ENCODE measurements at places on chromosomes 7 and 10. TPM values are rescaled to one million over a fixed set of nuclear protein-coding genes. Genes with fewer than 3 reads are reported as not detected.

DNA sequence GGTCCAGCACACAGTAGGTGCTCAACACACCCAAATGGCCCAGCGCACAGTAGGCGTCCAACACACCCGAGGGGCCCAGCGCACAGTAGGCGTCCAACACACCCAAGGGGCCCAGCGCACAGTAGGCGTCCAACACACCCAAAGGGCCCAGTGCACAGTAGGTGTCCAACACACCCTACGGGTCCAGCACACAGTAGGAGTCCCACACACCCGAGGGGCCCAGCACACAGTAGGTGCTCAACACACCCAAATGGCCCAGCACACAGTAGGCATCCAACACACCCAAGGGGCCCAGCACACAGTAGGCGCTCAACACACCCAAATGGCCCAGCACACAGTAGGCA, 80.8 kb downstream of the FOXL3 start:
- DNase-seq, result no peak

- DNase-seq, result no peak
These were observed 56.4 kb upstream of the MXI1 start for GRCh38 chr10:110150981-110151380.

DNA sequence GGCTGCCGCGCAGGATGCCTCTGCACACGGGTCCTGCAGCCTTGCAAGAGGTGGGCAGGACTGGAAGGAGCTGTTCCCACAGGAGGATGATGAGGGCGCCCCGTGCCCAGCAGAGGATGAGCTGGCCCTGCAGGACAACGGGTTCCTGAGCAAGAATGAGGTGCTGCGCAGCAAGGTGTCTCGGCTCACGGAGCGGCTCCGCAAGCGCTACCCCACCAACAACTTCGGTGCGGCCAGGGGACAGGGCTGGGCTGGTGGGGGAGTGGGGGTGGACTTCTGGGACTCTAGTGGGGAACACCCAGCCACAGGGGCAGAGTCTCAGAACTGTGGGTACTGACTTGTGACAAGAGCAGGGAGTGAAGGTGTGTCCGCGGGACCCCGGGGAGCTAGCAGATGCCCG, 16.0 kb downstream of the ZFYVE27 start:
- no peak for DNase-seq

DNA sequence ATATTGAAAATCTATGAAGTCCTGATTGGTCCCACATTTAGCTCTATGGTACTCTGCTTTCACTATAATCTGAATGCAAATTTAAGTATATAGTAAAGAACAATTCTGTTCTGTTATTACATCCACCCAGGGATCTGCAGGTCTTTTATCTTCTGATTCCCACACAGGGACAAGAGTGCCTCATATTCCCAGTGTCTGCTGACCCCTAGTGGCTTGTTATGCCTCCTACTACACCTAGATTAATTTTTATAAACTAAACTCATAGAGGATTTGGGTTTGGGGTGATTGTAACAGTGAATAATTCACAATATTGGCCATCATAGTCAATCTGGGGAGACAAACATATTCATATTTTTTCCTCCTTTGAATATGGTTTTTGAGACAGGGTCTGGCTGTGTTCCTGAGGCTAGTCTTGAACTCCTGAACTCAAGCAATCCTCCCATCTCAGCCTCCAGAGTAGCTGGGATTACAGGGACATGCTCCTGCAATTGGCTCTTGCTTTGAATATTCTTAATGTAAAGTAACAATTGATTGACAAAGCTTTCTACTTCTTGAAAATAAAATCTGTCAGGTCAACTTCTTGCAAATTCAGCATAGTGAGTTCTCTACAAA, 282.1 kb downstream of the KCND2 start:
- DNase-seq, result peak; percentile 45

DNA sequence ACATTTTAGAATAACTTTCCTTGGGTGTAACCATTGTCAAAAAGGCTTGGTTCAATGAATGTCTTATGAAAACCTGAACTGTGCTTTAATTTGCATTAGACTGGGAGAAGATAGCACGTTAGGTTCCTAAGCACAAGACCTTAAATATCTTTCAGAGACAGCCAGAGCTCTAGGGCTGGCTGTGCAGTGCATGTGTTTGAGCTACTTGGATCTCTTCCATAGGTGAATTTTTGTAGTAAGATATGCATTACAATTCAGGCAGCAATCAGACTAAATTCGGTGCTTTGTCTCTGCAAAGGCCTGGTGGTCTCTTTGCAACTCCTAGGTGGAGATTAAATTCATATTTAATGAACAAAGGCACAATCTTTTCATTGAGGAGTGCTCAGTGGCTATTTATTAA, 192.0 kb downstream of the ZNF438 start:
- DNase-seq, result no peak

GRCh38 chr10:117004227-117005025, 561 bp downstream of the SHTN1 start:
- peak; percentile 63 for DNase-seq

DNA sequence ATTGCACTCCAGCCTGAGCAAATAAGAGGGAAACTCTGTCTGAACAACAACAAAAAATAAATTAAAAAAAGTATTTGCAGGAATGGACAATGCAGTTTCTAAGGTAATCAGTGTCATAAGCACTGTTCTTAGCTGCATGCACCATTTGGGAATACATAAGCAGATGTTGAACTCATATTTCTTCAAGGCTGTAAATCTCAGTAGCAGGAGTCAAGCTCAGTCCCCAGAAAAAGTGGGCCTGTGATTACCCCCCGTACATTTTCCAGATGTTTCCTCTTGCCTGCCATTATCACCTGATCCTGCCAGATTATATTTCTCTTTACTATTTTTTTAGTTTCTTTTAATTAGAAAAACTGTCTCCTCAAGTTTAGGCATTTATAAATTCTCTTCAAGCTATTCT, 667.6 kb upstream of the ANKRD30A start:
- DNase-seq, result no peak

- no peak for DNase-seq
These were observed 520.2 kb downstream of the PTPRN2 start for GRCh38 chr7:158067219-158067930.

- DNase-seq, result no peak
These were observed 121.8 kb upstream of the CAV2 start for GRCh38 chr7:116377721-116378120.

GRCh38 chr7:41955893-41956675, 253.2 kb upstream of the INHBA start:
- peak; percentile 100 for DNase-seq

DNA sequence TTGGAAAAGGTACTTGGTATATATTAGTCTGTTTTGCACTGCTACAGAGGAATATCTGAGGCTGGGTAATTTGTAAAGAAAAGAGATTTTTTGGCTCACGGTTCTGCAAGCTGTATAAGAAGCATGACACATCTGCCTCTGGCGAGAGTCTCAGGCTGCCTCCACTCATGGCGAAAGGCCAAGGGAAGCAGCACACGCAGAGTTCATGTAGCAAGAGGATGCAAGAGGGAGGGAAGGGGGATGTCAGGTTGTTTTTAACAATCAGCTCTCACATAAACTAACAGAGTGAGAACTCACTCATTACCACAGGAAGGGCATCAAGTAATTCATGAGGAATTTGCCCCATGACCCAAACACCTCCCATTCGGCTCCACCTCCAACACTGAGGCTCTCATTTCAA, 484.8 kb upstream of the DPP6 start:
- peak; percentile 36 for DNase-seq

- no peak for DNase-seq
These were observed 161.7 kb downstream of the FAM107B start for GRCh38 chr10:14612873-14613587.

- DNase-seq, result no peak
These were observed 462.9 kb downstream of the PTPRN2 start for GRCh38 chr7:158124671-158125079.

DNA sequence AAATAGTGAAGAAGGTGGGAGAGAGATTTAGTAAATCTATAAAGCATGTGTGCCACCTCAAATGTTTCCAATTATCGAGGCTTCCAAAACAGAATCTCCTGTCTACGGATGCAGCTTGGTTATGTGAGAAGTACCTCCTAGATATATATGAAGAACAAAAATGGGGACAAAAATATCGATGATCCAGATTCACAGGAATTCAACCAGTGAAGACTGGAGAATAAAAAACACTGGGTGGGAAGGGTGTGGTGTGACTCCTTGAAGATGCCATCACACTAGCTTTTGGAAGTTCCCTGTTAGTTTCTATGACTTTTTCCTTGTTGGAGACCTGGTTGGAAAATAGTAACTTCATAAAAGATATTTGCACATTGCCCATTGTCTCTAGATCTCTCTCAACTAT, 152.4 kb downstream of the LRRC4 start:
- no peak for DNase-seq

DNA sequence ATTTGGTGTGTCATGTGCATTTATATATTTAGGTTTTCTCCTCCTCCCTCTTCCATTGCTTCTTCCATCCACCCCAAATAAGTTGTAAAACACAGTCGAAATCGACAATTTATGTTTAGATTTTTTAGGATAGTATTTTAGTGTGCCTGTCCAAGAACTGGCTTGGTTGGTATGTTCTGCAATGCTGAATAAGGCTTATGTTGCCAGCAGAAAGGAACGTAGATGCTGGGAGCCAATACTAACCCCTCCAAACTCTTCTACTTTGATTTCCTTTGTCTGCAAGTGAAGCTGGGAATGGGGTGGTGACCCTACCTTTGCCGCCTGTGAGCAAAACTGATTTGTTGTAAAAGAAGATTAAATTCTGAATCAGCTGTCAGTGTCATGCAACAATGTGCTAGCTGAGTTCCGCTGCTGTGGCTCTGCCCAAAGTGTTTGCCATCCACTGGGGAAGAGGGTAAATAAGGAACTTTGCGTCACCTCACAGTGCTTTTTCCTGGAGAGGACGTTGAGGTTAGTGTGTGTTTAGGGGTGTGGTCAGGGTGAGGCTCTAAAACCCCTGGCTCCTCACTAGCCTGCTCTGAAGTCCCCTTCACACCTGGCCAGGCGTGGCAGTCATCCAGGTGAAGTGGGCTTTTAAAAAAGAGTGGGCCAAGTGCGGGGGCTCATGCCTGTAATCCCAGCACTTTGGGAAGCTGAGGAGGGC, 44.4 kb downstream of the TACC2 start:
- DNase-seq, result no peak

Gene FFAR4
- not detected for total RNA-seq

Gene CLRN3
- not detected for total RNA-seq

Gene NAMPT
- 289 TPM for total RNA-seq

Gene EMX2
- not detected for total RNA-seq

Gene CUZD1
- 0.48 TPM for total RNA-seq

Gene PRKRIP1
- total RNA-seq, result 13.3 TPM

Gene TBATA
- total RNA-seq, result not detected

Measured in RPMI7951 (cell line).